ENCODE measurements at places on chromosomes 3 and 15.

GRCh38 chr3:192494174-192494573 is 233.2 kb downstream of the FGF12 start:
- DNase-seq: no peak

DNA sequence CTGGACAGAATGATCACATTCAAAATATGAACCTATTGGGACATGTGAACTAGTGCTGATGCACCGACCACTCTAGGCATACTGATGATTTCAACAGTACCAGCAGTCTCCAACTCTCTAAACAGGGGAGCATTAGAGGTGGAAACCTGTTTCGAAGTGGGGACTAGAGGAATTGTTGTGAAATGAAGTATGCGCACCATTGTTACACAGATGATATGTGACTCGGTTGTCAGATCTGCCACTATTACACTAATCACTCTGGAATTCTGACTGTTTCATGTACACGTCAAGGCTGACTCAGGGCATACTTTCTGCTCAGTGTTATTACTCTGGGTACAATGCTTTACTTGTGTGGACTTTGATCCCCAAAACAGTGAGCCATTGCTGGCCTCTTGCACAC is 198.2 kb upstream of the UBE2E2 start:
- DNase-seq: no peak

DNA sequence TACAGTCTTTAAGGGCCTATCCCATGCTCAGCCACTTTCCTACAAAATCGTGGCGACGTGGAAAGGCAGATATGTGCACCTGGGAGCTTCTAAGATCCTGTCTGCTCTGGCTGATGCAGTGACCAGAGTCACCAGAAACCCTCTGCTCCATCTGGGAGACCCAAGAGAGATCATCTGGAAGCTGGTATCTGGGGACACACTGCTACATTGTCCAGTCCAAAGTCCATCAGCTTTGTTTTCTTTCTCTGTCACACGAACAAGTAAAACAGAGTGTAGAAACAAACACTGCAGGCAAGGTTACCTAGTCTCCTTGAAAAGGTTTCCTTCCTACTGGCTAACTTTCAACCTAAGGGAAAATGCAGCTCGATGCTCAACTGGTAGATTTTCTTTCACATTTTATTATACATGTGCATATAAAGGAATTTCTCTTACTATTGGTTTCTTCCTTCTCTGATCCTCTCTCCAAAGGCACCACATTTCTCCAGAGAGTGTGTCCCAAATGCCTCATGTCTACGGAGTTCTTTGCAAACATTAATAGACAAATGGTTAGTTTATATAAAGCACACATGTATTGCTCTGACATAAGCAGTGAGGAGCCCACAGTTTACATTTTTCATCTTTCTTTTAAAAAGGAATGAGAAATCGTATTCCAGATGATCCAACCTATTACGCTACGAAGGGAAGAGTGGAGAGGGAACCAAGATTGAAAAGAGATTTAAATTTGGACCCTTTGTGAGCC is 8.3 kb upstream of the GREM1 start:
- no peak for DNase-seq

DNA sequence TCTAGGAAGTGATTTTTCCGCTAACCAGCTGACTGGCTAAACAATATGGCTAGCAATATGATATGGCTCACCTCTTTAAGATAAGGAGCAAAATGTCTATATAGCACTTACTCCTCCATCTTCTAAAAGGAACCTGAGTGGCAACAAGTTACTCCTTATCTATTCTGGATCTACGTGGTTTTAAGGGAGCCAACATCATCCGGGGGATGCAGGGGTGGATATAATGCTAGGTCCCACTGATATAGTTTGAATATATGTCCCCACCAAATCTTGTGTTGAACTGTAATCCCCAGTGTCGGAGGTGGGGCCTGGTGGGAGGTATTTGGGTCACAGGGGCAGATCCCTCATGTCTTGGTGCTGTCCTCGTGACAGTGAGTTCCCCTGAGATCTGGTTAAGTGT is 500.7 kb downstream of the FOXP1 start:
- DNase-seq: no peak

DNA sequence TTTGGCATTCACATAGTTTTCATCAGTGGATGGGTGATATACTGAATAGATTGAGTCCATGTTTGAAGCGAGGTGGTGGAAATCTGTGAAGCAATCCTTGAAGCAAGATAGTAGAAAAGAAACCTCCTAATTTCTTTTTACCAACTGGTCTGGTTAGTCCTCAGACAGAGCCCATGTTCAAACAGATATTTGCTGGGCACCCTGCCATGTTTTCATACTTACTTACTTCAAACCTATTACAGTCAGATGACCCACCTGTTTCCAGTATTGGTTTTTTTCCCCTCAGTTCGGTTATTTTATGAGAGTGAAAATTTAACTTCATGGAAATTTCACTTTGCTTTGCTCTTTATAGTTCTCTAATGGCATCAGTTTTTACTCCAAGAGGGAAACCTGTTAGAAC is 23.7 kb downstream of the EXOSC7 start:
- DNase-seq: no peak

DNA sequence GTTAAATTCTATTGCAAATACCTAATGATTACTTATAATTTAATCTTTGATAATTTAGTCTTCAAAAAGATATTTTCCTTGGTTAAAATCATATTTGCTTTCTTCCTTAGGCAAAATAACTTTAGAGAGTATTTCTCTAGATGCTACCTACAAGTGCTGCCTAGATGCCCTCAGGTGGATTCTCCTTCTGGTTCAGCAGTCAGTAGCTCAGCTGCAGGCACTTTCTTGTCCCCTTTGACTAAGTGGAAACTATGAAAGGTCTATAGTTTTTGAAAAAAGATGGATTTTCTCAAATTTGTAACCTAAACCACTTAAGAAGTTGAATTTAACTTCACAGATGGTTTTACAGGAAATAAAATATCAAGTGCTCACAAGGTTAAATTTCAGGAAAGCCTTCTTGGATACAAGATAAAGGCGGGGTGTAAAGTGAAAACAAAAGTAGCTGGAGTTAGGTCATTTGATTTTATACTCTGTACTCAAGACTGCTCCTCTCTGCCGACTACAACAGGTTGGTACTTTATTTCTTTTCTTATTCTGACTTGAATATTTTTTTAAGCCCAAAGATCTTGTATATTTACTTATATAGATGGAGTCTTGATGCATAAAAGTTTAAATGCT is at the start of gene ACKR4:
ACKR4 (plus strand) TSS at position 455 of the 618 bp plus-strand sequence. CDS start 3,128 bp downstream, outside the sequence.
- DNase-seq: no peak

DNA sequence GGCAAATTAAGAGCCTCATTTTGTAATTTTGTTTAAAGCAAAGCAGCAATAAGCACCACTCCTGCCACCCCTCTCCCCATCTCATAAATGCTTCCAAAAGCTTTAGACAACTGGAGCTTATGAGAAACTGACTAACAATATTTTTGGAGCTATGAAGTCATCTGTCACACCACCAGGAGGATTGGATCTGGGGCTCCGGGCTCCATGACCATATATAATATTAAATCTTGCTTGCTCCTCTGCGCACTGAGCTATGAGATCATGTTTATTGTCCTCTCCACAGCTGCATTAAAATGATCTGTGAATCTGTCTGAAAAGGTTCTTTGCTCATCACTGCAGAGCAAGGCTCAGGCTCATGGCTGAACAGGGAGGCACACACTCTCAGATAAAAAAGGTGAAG is 323.7 kb downstream of the ZNF621 start:
- no peak for DNase-seq

GRCh38 chr3:32780735-32781210 is 37.0 kb upstream of the TRIM71 start:
- DNase-seq: no peak

DNA sequence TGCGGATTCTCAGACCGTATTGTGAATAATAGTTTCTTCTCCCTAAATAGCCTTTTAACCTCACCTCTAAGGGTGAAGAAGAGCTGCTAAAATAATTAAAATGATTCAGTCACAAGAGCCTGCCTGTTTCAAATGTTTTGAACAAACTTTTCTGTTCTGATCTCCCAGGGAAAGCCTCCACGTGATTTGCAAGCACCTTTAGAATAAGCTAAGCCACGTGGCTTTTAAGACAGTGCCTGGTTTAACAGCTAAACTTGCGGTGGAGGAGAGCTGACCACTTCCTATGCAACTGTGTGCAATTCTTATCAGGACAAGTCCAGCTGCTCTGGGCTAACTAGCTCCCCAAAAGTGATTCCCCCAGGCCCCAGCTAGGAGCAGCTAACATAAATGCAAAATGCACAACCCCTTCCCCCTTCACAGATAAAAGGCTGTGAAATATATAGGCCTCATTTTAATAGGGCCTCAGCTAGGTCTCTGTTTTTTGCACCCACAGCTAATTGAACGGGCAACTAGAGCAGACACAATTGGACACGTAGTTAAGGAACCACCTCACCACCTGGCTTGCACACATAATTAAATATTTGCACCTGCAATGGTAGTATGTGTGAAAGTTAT is 401.2 kb upstream of the NR2F2 start:
- no peak for DNase-seq

GRCh38 chr15:42315521-42315920 is 42.3 kb upstream of the TMEM87A start:
- no peak for DNase-seq

DNA sequence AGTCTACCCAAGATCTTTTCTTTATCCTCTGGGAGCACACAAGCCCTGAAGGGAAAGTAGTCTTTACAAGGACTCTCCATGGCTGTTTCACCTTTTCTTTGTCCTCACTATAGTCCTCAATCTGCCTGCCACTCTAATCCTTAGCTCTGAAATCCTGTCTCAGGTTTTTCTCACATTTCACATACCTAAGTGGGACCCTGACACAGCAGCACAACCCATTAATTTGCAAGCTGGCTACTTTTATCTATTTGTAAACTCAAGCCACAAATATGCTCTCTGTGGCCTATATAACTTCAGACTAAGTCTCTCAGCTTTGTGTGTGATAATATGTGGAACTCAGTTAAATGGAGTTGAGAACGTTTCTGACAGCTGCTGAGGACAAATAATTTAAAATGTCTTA is 19.8 kb downstream of the SIN3A start:
- DNase-seq: no peak

GRCh38 chr3:105480768-105481167 is 114.1 kb downstream of the ALCAM start:
- no peak for DNase-seq

DNA sequence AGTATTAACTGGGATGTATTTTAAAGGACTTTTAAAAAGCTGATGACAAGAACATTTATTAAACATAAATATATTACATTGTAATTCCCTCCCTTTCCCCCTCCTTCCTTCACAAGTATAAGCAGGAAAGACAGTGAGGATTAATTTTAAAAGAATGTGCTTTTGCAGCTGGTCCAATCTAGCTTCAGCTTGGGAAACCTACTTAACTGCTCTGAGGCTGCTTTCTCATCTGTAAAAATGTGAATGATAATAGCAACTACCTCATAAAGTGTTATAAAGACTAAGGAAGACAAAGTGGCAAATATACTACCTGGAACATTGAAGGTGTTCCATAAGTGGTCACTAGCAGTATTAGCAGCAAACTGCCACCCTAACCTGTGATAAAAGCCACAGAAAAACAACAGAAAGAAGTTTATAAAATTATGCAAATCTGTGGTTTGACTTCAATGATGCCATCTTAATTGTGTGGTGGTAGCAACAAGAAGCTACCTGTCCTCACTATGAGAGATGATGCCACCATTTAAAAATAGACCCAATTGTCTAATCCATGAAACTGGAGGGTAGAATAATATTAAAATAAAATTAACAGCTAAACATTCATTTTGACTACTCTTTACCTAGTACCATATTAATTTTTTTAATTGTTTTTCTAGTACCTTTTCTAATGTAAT is 20.0 kb downstream of the DHX36 start:
- DNase-seq: no peak

DNA sequence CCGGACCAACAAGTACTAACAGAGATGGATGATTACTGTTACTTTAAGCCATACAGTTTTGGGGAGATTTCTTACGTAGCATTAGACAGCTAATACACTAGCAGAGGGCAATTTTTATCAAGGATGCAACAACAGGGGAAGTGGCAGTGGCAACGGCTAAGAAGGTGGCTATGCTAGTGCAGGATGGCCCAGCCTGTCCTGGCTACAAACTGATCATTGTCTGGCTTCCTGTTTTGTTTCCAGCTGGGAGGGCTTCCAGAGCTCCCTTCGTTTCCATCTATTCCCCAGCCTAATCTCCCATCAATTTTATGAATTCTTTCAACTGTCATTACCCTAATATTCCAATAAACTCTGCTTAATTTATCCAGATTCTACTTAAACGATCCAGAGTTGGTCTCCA is 16.0 kb upstream of the PLA2G4F start:
- no peak for DNase-seq

- no peak for DNase-seq
Observed at GRCh38 chr3:38601956-38602550, 47.4 kb downstream of the SCN5A start.

GRCh38 chr15:50506121-50506520 is 40.3 kb downstream of the USP50 start:
- DNase-seq: no peak

GRCh38 chr3:136818769-136819391 is at the start of gene SLC35G2:
Gene SLC35G2, plus strand, starts transcription at chr3:136819126. Its CDS starts 35,335 bp downstream, at chr3:136854461.
- DNase-seq: no peak

GRCh38 chr3:149826636-149827035 is 13.6 kb downstream of the RNF13 start:
- no peak for DNase-seq

- no peak for DNase-seq
Observed at GRCh38 chr15:60155661-60156060, 151.6 kb downstream of the FOXB1 start.

- DNase-seq: no peak
Observed at GRCh38 chr3:43259626-43260025, 26.7 kb upstream of the SNRK start.

DNA sequence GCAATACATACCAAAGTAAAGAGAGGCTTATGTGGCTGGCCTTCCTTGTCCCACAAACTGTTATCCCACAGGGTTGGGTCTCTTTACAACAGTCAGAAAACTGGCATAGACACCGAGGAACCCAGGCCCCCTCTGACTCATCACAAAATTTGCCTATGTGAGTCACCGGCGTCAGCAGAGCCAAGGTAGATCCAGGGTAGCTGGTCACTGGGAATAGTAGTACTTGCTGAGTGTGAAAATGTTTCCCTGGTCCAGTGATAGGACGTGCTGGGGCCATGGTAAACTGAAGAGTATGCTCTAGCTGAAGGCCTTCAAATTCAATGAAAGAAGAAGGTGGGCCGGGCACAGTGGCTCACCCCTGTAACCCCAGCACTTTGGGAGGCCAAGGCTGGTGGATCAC is 27.1 kb upstream of the SKIL start:
- no peak for DNase-seq

DNA sequence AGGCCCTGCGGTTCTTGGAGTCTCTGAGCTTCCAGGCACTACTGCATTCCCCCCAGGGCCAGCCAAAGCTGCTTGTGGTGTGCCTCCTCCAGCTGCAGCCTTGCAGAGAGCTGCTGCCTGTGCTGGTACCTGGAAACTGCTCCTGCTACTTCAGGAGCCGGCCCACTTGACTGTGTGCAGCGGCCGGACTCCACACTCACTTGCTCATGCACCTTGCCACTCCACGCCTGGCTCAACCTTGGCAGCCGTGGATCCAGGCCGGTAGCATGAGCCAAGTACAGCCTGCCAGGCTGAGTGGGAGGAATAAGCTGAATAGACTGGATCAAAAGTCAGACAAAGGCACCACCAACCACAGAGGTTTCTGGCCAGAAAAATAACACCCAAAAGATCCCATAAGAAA is 169.7 kb downstream of the TJP1 start:
- DNase-seq: no peak

GRCh38 chr3:175149675-175150074 is 290.5 kb downstream of the NAALADL2 start:
- no peak for DNase-seq

All from stimulated activated CD4-positive, alpha-beta T cell treated with anti-CD3 and anti-CD28 coated beads, Interleukin-1b, Interleukin-23, amount 100 ng/mL, for 1 hour (primary cell).